Aortic smooth muscle cell (primary cell): ENCODE measurements at places on chromosomes 5 and 9. TPM values are rescaled to one million over a fixed set of nuclear protein-coding genes. Genes with fewer than 3 reads are reported as not detected.

The PARP8 gene
- 17.3 and 23.4 TPM in 2 replicates for total RNA-seq

The KCNV2 gene
- not detected in 2 replicates for total RNA-seq

The NIPAL4 gene
- not detected in 2 replicates for total RNA-seq

The CDKN2B-AS1 gene
- total RNA-seq, result 4.9 and 5.2 TPM in 2 replicates

The MLANA gene
- total RNA-seq, result not detected in 2 replicates

The CDC20B gene
- total RNA-seq, result 0.06 and 0.13 TPM in 2 replicates

The QRFP gene
- total RNA-seq, result not detected in 2 replicates

The FBLL1 gene
- total RNA-seq, result 0.56 TPM in 1 of 2 replicates, not detected in the other

The ST8SIA4 gene
- 0.19 and 0.26 TPM in 2 replicates for total RNA-seq
